ENCODE measurements at places on chromosomes 6 and 20. TPM values are rescaled to one million over a fixed set of nuclear protein-coding genes. Genes with fewer than 3 reads are reported as not detected.
A peak's percentile ranks its signal among the peaks of the same experiment; 100 is the strongest.

DNA sequence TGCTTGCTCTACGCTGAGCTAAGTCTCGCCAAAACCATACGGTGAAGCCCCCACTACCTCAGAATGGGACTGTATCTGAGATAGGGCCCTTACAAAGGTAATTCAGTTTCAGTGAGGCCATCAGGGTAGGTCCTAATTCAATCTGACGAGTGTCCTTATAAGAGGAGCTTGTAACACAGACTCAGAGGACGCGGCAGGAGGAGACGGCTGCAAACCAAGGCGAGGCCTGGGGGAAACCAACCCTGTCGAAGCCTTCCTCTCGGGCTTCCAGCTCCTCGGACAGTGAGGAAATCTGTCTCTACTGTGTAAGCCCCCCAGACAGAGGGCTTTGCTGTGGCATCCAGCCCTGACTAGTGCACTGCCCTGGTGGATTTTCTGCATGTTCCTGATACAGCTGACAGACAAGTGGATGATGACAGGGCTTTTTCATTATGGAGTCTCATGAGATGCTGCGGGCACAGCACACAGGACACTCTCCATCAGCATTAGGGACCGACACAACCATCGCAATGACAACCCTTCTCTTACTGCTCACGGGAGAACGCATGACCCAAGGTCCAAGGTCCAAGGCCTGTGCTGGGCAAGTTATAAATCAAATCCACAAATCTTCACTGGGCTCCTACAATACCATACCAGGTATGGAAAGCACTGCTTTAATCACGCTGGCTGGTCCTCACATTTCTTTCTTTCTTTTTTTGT is 48.2 kb downstream of the SSR1 start:
- no peaks in the 10 kb centered on the region for H3K36me3 ChIP-seq
- peaks cover 6% of the 10 kb centered on the region for H3K27me3 ChIP-seq
- no peak overlapping the region for H3K4me3 ChIP-seq
- H3K4me1 ChIP-seq = peaks cover 23% of the 10 kb centered on the region
- no peak for DNase-seq
- H3K27ac ChIP-seq = no peak overlapping the region

GRCh38 chr20:62651285-62652021 is 9.2 kb downstream of the SLCO4A1 start:
- DNase-seq = peak; percentile 63
- H3K4me3 ChIP-seq = peak overlapping the region; percentile 42
- H3K4me1 ChIP-seq = peaks cover 38% of the 10 kb centered on the region
- peak overlapping the region; percentile 95 for H3K27ac ChIP-seq
- H3K27me3 ChIP-seq = no peaks in the 10 kb centered on the region

The GJA1 gene
- not detected for total RNA-seq

GRCh38 chr6:33967966-33968724 is 164.3 kb upstream of the MLN start:
- no peak for DNase-seq
- no peaks in the 10 kb centered on the region for H3K4me1 ChIP-seq
- no peak overlapping the region for H3K4me3 ChIP-seq
- no peaks in the 10 kb centered on the region for H3K36me3 ChIP-seq
- peaks cover 14% of the 10 kb centered on the region for H3K27me3 ChIP-seq
- no peak overlapping the region for H3K27ac ChIP-seq

The PAK5 gene
- total RNA-seq = not detected

GRCh38 chr6:706146-706545 is 13.2 kb upstream of the EXOC2 start:
- no peak for DNase-seq
- no peaks in the 10 kb centered on the region for H3K36me3 ChIP-seq
- no peak overlapping the region for H3K4me3 ChIP-seq
- no peak overlapping the region for H3K27ac ChIP-seq
- peaks cover 4% of the 10 kb centered on the region for H3K4me1 ChIP-seq
- H3K27me3 ChIP-seq = no peaks in the 10 kb centered on the region

The ECT2L gene
- total RNA-seq = not detected

DNA sequence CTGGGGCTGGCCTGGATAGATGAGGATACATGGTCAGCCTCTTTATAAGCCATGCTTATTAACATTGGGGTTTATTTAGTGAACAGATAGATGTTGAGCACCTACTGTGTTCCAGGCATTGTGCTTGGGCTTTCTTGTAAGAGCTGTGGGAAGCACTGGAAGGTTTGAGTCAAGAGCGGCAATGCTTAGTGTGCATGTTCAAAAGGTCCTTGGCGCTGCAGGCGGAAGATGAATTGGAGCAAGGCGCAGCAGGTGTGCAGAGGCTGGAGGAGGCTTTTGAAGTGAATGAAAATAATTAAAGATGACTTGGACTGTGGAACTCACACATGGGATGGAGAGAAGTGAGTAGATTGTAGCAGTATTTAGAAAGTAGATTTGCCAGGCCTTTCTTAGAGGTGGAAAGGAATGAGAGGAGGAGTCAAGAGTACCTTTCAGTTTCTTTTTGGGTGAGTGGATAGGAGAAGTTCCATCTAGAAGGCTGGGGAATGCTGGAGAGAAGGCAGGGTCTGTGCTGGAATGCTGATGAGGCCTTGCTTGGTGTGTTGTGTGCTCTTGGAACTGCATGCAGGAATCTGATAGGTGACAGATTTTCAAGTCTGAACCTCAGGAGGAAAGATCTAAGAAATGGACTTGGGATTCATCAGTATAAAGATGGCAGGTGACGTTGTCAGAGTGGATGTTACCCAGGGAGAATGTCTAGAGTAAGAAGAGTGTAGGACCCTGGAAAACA is 26.4 kb downstream of the SNX9 start:
- no peaks in the 10 kb centered on the region for H3K4me1 ChIP-seq
- H3K27me3 ChIP-seq = no peaks in the 10 kb centered on the region
- H3K36me3 ChIP-seq = no peaks in the 10 kb centered on the region
- no peak for DNase-seq

DNA sequence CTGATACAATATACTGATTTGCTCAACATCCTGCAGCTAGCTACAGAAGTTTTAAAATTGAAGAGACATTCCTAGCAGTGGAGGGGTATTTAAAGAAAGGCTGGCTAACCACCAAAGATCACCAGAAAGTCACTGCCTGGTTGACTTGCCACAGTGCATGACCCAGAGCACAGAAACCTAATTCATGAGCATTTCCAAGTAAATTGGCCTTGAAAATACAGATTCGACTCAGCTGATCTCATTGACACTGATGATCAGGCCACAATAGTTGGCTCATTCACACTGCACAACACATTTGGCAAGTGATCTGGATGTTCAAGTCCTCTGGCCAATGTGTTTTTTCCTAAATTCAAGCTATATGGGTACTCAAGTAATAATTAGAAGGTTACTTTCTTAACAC is 13.3 kb upstream of the TDRD6 start:
- no peaks in the 10 kb centered on the region for H3K36me3 ChIP-seq
- no peaks in the 10 kb centered on the region for H3K27me3 ChIP-seq
- no peak overlapping the region for H3K27ac ChIP-seq
- no peaks in the 10 kb centered on the region for H3K4me1 ChIP-seq
- H3K4me3 ChIP-seq = no peak overlapping the region
- no peak for DNase-seq

The PRDM13 gene
- not detected for total RNA-seq

GRCh38 chr6:170040906-170041305 is 250.0 kb downstream of the DLL1 start:
- H3K27ac ChIP-seq = no peak overlapping the region
- H3K36me3 ChIP-seq = no peaks in the 10 kb centered on the region
- no peaks in the 10 kb centered on the region for H3K4me1 ChIP-seq
- no peak overlapping the region for H3K4me3 ChIP-seq
- no peak for DNase-seq

DNA sequence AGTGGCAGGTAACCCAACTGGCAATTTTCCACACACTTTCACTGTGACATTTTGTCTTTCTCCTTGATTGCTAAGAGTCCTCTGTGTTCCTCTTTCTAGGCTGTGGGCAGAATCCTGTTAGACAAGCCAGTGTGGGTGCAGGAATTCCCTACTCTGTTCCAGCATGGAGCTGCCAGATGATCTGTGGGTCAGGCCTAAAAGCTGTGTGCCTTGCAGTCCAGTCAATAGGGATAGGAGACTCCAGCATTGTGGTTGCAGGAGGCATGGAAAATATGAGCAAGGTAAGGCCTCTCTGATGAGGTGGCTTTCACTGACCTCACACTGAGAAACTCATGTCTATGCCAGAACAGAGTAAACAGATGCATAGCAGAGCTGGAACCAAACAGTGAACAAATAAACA is 5.1 kb downstream of the ACAT2 start:
- peaks cover 42% of the 10 kb centered on the region for H3K36me3 ChIP-seq
- peaks cover 8% of the 10 kb centered on the region for H3K4me1 ChIP-seq
- no peak for DNase-seq

- H3K4me1 ChIP-seq = no peaks in the 10 kb centered on the region
- H3K4me3 ChIP-seq = no peak overlapping the region
- H3K27me3 ChIP-seq = no peaks in the 10 kb centered on the region
- H3K36me3 ChIP-seq = no peaks in the 10 kb centered on the region
- no peak for DNase-seq
Observed at GRCh38 chr20:43383026-43383795, 74.5 kb upstream of the SRSF6 start.

- H3K36me3 ChIP-seq = no peaks in the 10 kb centered on the region
- DNase-seq = no peak
- no peaks in the 10 kb centered on the region for H3K27me3 ChIP-seq
- H3K27ac ChIP-seq = no peak overlapping the region
Observed at GRCh38 chr6:20669571-20670314, 135.5 kb downstream of the CDKAL1 start.

The TXLNB gene
- 0.93 TPM for total RNA-seq

The EYA4 gene
- not detected for total RNA-seq

GRCh38 chr6:56902641-56903464 is 52.1 kb upstream of the BEND6 start:
- peaks cover 4% of the 10 kb centered on the region for H3K4me1 ChIP-seq
- DNase-seq = peak; percentile 65
- no peaks in the 10 kb centered on the region for H3K36me3 ChIP-seq
- H3K27ac ChIP-seq = no peak overlapping the region

The MATN4 gene
- not detected for total RNA-seq

DNA sequence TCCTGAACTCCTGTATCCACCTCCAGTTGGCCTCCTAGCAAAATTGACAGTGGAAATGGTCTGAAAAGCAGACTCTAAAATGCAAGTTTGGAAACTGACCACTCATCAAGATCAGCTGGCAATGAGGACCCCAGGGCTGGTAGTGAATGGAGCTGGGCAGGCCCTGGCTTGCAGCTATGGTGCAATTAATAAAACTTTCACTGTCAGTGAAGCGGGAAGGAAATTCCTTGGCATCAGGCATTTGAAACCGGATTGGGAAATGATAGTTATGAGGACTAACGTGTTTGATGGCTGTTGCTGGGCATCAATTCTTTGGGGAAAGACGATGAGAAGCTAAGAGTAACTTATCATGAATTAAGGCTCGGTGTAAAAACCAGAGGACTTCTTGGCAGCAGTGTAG is 19.1 kb downstream of the SIRPB1 start:
- H3K4me3 ChIP-seq = no peak overlapping the region
- no peaks in the 10 kb centered on the region for H3K36me3 ChIP-seq
- H3K27ac ChIP-seq = no peak overlapping the region
- no peaks in the 10 kb centered on the region for H3K4me1 ChIP-seq
- H3K27me3 ChIP-seq = no peaks in the 10 kb centered on the region

The MAFB gene
- 38.9 TPM for total RNA-seq

The IER3 gene
- total RNA-seq = 105 TPM

- no peak overlapping the region for H3K4me3 ChIP-seq
- H3K27me3 ChIP-seq = no peaks in the 10 kb centered on the region
- no peaks in the 10 kb centered on the region for H3K4me1 ChIP-seq
- H3K36me3 ChIP-seq = peaks cover 66% of the 10 kb centered on the region
- DNase-seq = no peak
- H3K27ac ChIP-seq = no peak overlapping the region
Observed at GRCh38 chr6:89859744-89860143, 30.1 kb downstream of the CASP8AP2 start.

- no peak overlapping the region for H3K4me3 ChIP-seq
- no peaks in the 10 kb centered on the region for H3K36me3 ChIP-seq
- H3K4me1 ChIP-seq = peaks cover 4% of the 10 kb centered on the region
- H3K27ac ChIP-seq = no peak overlapping the region
Observed at GRCh38 chr6:143732536-143732935, 54.8 kb downstream of the PHACTR2 start.

The FKBP1C gene
- 0.75 TPM for total RNA-seq

GRCh38 chr6:121828146-121828886 is 392.9 kb downstream of the GJA1 start:
- no peak overlapping the region for H3K4me3 ChIP-seq
- no peaks in the 10 kb centered on the region for H3K36me3 ChIP-seq
- H3K4me1 ChIP-seq = no peaks in the 10 kb centered on the region
- no peak for DNase-seq

DNA sequence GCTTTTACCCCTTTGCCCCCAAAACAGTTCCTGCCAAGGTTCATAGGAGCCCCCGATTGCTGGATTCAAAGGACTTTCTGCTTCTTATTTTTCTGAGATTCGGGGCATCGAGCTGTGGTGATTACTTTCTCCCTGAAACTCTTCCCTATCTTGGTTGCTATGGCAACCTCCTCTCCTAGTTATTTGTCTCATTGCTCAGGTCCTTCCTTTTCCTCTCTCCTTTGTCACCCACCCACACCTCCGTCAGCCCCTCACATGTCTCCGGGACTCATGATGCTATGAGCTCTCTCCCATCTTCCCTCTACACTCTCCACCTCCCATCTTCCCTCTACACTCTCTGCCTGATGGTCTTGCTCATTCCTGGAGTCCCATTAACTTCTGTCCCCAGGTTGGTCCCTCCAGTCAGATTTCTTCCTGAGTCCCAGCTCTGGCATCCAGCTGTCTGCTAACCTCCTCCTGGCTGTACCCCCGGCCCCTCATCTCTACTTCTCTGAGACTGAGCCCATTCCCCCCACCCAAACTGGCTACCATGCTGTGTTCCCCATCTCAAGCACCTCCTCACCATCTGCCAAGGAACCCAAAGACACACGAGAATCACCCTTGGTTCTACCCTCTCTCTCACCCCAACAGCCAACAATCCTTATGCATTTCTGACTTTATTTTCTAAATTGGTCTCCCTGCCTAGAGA is 30.2 kb upstream of the NNAT start:
- H3K36me3 ChIP-seq = peaks cover 2% of the 10 kb centered on the region
- H3K4me1 ChIP-seq = no peaks in the 10 kb centered on the region
- no peak overlapping the region for H3K27ac ChIP-seq
- no peak overlapping the region for H3K4me3 ChIP-seq
- no peaks in the 10 kb centered on the region for H3K27me3 ChIP-seq
- DNase-seq = no peak

The TULP1 gene
- total RNA-seq = not detected

- no peak for DNase-seq
- no peak overlapping the region for H3K27ac ChIP-seq
- H3K4me1 ChIP-seq = no peaks in the 10 kb centered on the region
- no peaks in the 10 kb centered on the region for H3K36me3 ChIP-seq
- no peak overlapping the region for H3K4me3 ChIP-seq
Observed at GRCh38 chr6:85262621-85263020, 187.3 kb upstream of the NT5E start.

- H3K4me1 ChIP-seq = no peaks in the 10 kb centered on the region
- DNase-seq = no peak
- no peaks in the 10 kb centered on the region for H3K36me3 ChIP-seq
- no peak overlapping the region for H3K27ac ChIP-seq
- no peak overlapping the region for H3K4me3 ChIP-seq
Observed at GRCh38 chr20:32808438-32808837, 11.3 kb upstream of the MAPRE1 start.

The SPATS1 gene
- not detected for total RNA-seq

The CLPSL1 gene
- total RNA-seq = not detected

- H3K4me3 ChIP-seq = no peak overlapping the region
- H3K27ac ChIP-seq = no peak overlapping the region
- H3K4me1 ChIP-seq = no peaks in the 10 kb centered on the region
- DNase-seq = no peak
- peaks cover 82% of the 10 kb centered on the region for H3K36me3 ChIP-seq
Observed at GRCh38 chr6:118912646-118913045, 18.7 kb downstream of the ASF1A start.

The SLC24A3 gene
- total RNA-seq = 0.99 TPM

All from natural killer cell (primary cell).